ENCODE measurements at places on chromosomes 1 and 21.

GRCh38 chr1:59128239-59128736 is 168.6 kb upstream of the FGGY start:
- peak; percentile 55 for DNase-seq

GRCh38 chr1:151774256-151774922 is 11.1 kb upstream of the MRPL9 start:
- no peak for DNase-seq

- peak; percentile 85 for DNase-seq
Measured at GRCh38 chr1:151988405-151988923, 5.2 kb downstream of the S100A10 start.

DNA sequence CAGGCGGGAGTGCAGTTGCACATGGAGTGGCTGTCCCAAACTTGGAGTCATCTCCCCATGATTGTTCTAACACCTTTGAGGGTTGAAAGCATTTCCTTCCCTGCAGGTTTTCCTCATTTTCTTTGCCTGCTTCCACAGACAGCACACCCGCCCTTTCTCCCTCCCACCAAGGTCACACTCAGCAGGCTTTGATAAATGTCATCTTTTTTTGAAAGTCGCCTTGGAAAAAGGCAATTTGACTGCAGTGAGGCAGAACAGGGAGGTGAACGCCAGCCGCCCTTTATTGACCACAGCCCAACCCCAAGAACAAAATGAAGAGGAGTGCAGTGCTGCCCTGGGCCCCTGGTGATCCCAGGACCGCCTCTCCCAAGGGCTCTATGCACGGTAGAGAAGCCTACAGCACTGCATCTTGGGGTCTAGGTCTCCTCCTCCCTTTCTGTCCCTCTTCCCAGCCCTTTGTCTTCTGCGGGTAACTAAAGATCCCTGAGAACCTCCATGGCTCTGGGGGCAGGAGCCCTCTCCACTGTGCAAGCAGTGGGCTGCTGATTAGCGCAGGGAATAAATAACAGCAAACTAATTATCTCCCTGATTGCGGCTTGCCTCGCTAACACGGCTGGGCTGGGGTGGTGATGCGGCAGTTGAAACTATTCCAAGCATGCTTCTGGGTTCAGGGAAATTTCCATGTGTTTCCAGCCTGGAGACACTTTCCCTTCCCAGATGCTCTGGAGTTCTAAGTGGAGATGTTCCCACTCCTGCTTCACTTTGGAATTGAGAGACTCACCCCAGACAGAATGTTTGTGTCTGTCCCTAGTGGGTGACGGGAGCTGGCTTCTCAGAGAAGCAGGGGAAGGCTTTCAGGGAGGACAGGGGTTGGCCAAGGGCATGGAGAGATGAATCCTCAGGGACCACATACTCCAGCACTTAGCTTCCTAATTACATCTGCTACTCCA is 11.8 kb upstream of the AMIGO1 start:
- DNase-seq, result no peak

- no peak for DNase-seq
Measured at GRCh38 chr1:69016468-69016867, 519.6 kb upstream of the DEPDC1 start.

All from fibroblast of pulmonary artery (primary cell).